ENCODE measurements at places on chromosomes 12 and 14.

DNA sequence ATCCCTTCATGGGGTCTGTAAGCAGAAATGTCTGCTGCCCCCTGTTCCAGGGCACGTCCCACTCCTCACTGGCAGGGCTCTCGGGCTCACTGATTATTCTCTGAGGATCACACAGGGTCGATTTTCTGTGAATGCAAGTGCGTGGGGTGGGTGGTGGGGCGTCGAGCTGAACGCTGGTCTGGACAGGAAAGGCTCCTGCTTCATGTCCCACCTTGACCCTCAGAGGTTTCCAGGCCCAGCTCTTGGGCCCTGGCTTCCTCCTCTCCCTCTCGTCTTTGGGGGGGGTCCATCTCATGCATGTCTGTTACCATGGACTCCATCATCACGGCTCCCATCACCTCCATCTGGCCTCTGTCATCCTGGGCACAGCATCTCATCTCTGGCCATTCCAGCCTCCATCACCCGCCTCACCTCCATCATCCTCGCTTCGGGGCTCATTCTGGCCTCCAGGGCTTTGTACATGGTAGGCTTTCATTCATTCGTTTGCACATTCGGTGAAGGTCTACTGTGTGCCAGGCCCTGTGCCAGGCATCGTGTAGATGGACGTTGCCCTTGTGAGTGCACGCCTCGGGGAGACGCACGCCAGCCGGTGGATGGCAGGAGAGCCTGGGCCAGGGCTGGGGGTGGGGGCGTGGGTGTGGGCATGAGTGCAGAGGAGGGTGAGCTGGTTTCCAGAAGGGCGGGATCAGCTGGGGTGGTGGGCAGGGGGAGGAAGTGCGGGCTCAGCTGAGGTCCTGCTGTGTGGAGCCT is 34.7 kb downstream of the RTL1 start:
- no peak for DNase-seq

- no peak for DNase-seq
These were observed 11.1 kb downstream of the ACTN1 start for GRCh38 chr14:68968051-68968450.

DNA sequence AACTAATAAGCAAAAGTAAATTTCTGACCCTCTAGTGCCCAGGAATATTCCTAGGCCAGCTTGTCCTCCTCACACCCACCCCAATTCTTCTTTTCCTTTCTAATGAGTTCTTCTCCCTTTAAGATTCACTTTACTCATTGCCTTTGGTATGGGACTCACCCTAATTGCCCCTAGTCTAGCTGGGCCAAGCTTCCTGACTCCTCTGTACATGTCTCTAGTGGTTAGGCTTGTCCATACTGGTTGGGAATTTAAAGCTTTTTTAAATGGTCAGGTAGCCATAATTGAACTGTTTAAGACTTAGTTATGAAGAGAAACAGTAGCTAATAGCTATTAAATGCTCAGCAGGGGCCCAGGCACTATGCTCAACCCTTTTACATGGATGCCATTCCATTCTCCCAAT is 248.2 kb downstream of the C12orf42 start:
- no peak for DNase-seq

DNA sequence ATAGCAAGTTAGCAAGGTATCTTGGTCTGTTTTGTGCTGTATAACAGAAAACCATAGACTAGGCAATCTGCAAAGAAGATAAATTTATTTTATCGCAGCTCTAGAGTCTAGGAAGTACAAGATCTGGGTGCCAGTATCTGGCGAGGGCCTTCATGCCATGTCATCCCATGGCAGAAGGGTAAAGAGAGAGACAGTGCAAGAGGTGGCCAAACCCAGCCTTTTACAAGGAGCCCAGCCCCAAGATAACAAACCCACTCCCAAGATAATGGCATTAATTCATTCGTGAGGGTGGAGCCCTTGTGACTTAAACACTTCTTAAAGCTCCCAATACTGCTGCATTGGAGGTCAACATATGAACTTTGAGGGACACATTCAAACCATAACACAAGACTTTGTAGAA is 16.9 kb downstream of the RPS29 start:
- no peak for DNase-seq

- no peak for DNase-seq
These were observed 463.6 kb upstream of the MIS18BP1 start for GRCh38 chr14:45716572-45716971.

GRCh38 chr12:118958520-118958919 is 22.8 kb upstream of the SRRM4 start:
- DNase-seq = no peak

DNA sequence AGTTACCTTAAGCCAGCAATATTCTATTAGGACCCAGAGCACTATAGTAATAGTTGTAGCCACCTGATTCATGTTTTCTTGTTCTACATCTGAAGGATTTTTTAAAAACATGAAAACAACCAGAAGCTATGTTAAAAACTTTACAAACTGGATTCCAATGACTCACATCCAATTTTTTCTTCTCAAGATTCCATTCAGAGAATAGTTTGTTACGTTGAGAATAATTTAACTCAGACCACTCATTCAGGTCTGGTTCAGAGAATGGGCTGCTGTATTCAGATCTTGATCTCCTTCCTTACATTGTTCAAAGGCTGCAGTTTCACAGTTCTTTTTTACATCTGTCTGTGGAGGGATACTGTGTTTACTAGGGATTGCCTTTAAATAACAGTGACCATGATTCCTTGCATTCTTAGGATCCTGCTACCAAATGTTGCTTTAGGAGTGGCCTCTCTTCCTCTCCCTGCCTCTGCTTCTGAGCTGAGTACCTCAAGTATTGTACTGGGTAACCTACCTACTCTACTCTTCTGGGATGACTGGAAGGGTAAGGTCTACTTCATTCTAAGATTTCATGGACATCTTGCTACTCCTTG is 448.0 kb upstream of the FBXO33 start:
- DNase-seq = no peak

DNA sequence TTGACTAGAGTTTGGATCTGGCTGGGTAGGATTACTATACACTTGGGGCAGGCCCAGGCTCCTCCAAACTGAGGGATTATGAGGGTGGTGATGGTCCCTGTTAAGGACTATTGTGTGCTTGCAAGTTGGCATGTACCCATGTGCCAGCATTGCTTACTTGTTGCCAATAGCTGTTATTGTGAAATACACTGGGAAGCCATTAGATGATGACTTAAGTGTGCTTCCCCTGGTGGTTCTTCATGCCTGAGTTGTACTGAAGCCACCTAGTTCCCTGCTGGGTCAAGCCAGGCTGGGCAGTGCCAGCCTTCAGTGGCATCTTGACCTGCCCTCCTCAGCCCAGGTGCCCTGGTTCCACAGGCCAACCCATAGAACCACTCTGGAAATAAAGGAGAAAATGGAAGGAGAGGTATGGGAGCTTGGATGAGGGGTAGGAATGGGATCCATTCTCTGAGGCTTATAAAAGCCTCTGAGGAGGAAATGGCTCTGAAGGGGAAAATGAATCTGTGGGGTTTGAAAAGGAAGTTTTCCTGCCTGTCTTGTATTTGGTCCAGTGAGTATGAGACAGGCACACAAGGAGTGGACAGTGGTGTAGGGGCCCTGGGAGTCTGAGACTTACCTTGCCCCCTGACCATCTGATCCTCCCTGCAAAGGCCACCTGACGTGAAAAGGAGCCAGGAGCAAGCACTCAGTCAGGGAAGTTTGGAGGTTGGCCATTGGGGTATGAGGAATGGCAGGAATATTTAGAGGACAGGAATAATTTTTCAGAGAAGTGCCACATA is 724 bp downstream of the LTB4R start:
- no peak for DNase-seq

DNA sequence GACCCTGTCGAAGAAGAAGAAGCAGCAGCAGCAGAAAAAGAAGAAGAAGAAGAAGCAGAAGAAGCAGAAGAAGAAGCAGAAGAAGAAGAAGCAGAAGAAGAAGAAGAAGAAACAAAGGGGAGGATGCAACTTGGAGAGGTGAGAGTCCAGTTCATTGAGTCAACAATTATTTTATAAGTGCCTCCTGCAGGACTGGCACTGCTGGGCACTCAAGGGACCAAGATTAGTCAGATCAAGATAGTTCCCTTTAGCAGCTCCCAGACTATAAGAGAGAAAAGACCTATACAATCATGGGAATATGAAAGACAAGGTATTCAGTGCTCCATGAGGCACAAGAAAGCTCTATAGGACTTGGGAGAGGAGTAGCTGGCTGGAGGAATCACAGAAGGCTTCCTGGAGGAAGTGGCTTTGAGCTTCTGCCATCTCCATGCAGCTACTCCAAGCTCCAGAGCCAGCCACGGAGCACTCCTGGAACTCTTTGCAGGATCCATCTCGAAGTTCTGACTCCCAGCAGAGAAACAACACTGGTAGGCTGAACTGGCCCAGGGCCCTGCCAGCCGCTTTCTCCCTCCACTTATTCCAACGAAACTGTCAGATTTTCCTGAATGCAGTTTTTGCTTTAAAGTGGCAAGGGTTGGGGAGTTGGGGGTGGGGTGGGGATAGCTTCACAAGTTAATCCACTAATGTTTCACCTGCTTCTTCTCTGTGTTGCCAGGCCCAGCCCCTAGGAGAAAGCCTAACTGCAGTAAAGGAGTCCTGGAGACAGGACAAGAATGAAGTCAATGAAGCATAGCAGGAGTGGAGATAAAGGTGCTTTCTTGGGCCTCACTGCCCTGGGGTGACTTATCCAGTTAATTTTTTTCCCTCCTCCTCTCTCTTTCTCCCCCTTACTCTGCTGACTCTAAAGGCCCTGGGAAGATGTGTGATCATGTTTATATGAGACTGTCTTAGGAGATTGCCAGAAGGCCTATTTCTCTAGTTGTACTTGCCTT is 140.1 kb upstream of the PARP11 start:
- no peak for DNase-seq

DNA sequence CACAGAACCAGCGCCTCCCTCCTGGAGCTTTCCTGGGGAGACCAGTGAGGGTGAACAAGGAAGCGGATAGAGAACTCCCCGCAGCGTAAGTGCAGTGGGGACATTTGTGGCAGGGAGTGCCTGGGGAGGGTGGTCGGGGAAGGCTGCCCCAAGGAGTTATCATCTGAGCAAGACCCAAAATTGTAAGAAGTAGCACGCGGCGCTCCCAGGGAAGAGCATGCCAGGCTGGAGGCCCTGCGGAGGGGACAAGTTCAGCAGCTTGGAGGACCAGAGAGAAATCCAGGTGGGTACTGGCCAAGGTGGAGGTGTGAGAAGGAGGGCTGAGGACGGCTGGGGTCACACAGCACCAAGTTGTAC is 46.2 kb upstream of the RIMBP2 start:
- DNase-seq = no peak

GRCh38 chr14:99686557-99687283 is 2.6 kb downstream of the CYP46A1 start:
- no peak for DNase-seq

GRCh38 chr14:64209444-64210131 is 84.6 kb downstream of the ESR2 start:
- DNase-seq = no peak
